EL (cell line): ENCODE measurements at places on chromosomes 13 and 19.

- no peak for DNase-seq
These were observed 34.3 kb downstream of the ELF1 start for GRCh38 chr13:40984668-40985366.

- DNase-seq, result no peak
These were observed 503.2 kb upstream of the SPRY2 start for GRCh38 chr13:80844164-80844563.

- DNase-seq, result peak; percentile 37
These were observed 1.4 kb downstream of the BST2 start for GRCh38 chr19:17404015-17404414.

GRCh38 chr19:33263325-33264023, 37.8 kb upstream of the SLC7A10 start:
- no peak for DNase-seq

GRCh38 chr19:46828484-46828883, 22.2 kb downstream of the AP2S1 start:
- DNase-seq, result peak; percentile 50

GRCh38 chr13:85013006-85013405, 786.2 kb downstream of the SLITRK6 start:
- peak; percentile 3 for DNase-seq

DNA sequence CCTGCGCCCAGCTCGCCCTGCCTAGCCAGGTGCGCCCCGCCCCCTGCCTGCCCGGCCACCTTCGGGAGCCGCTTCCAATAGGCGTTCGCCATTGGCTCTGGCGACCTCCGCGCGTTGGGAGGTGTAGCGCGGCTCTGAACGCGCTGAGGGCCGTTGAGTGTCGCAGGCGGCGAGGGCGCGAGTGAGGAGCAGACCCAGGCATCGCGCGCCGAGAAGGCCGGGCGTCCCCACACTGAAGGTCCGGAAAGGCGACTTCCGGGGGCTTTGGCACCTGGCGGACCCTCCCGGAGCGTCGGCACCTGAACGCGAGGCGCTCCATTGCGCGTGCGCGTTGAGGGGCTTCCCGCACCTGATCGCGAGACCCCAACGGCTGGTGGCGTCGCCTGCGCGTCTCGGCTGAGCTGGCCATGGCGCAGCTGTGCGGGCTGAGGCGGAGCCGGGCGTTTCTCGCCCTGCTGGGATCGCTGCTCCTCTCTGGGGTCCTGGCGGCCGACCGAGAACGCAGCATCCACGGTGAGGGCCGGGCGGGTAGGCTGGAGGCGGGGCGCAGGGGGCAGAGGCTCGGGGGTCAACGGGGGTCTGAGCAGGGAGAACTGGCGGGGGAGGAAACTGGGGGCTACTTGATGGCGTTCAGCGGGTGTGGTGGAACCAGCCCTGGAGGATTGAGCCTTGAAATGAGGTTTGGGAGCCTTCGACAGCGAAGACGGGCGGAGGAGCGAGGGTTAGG, at the start of gene SPINT2:
Gene SPINT2 (plus strand): TSS at position 88 of the 727 bp plus-strand sequence. CDS start 320 bp downstream, at position 408.
- no peak for DNase-seq

DNA sequence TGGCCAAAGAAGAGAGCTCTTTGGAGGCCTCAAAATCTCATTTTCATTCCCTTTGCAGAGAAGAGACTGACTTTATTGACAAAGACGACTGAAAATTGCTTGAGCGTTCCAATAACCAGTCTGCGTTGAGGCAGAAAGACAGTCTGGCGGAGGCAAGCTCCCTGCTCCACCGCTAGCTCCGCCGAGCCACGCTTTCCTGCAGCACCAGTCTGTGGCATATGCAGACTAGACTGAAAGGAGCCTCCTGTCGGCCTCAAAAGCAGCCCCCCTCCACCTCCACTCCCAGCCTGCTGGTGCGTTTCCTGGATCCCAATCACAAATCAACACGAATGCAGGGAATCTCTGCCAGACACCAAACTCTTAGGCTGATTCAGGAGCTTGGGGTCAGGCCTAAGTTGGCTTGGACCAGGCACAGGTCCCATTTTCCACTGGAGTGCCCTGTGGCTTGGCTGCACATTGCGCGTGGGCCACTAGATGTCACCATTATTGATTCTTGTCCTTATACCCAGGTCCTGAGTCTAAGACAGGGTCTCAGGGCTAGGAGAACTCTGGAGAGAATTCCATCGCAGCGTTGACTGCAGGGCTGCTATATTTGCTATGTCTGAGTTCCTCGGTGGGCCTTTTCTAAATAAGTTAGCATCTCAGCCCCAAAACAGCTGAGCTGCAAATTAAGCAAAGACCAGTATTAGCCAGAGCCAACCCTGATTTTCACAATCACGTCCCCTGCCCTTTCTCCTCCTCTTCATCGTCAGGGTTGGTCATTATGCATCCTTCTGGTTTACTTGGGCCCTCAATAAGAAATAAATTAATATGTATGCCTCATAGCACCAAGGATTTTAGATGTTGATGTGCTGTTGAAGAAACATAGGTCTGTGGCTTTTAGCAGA, 5.2 kb upstream of the ZNF507 start:
- DNase-seq, result peak; percentile 47

DNA sequence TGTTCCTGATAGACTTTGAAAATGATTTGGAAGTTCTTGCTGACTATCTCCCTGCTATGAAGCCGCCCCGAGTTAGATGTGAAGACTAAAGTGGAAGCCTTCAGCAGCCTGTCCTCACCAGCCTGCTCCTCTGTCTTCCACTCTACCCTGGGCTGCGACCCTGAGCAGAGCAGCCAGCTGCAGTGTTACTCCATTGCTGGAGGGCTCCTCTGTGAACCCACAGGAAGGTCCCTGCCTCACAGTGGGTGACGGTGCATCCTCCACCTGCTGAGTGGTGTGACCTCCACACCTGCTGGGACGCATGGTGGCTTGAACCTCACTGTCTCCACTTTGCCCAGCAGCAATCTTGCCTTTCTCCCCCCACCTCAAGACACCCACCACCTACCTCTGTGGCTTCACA, 116.4 kb downstream of the IRS2 start:
- DNase-seq, result no peak

GRCh38 chr19:19214159-19214490, 2.4 kb downstream of the NCAN start:
- DNase-seq, result no peak

DNA sequence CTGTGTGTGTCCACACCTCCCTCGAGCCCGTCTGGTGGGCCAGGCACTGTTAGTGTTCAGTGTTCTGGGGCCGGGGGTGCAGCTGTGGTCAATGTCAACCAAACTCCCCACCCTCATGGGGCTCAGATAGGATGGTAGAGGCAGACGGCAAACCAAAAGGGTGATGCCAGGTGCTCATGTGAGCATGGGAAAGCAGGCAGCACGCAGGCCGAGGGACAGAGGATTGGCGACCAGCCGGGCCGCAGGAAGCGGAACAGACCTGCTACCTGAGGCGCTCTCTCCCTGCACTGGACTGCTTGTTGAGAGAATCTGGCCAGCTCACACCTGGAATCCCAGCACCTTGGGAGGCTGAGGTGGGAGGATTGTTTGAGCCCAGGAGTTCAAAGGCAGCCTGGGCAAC, 29.1 kb downstream of the DHX34 start:
- no peak for DNase-seq

DNA sequence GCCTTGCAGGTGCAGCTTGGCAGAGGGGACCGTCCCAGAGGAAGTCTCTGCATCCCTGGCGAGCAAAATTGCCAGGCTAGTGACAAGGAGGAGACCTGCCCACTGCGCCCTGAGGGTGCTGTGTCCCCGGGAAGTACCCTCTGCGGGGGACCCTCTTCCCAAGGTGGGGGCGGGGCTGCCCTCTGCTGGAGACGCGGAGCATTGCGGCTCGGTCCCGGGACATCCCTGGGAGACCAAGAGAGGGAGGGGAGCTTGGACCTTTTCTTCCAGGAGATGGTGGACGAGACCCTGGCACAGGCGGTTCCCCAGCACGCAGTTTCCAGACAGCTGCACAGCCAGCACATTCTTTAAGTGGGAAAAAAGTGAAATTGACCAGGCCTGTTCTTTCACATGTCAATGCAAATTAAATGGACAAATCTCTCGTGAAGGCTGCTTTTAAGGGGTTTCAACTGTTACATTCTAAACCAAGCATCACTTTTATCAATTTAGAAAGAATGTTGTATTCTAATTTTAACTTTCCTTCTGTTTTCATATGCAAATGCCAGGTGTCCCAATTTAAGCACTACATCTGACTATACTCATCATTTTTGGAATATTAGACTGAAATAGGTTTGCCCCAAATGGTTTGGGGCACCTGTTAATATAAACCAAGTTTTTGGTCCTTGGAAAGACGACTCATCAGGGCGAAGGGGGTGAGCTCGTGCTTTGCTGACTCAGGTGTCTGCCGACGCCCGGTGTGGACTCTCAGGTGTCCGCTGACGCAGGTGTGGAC, 60.7 kb downstream of the MCF2L start:
- DNase-seq, result peak; percentile 16

GRCh38 chr13:48263196-48263595, 30.2 kb downstream of the ITM2B start:
- peak; percentile 51 for DNase-seq
